Cortex of kidney (tissue), 1 donor: ENCODE measurements at places on chromosomes 16 and 17.

GRCh38 chr17:4903051-4903818 lies at the start of gene CHRNE:
TSS of gene CHRNE (minus strand) at chr17:4903098. CDS start at chr17:4903063, 35 bp downstream.
- no peak for DNase-seq

- DNase-seq = no peak
These were observed 29.4 kb downstream of the COPRS start for GRCh38 chr17:31829649-31830048.

DNA sequence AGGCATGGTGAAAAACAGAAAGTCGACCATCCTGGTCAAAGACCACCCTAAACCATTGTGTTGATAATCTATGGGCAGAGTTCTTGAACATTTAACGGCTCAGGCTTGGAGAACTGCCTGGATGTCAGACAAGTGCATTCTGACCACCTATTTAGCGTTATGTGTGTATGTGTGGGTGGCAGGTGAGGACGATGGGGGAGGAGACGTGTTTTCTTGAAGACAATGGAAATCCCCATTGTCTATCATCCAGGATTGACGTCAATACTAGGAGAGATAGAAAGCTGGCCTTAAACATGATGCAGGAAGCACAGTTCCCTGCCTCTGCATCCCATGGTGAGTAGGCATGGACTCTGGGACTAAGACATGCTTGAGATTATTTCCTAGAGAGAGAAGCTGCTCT lies 157.4 kb upstream of the MAF start:
- no peak for DNase-seq

DNA sequence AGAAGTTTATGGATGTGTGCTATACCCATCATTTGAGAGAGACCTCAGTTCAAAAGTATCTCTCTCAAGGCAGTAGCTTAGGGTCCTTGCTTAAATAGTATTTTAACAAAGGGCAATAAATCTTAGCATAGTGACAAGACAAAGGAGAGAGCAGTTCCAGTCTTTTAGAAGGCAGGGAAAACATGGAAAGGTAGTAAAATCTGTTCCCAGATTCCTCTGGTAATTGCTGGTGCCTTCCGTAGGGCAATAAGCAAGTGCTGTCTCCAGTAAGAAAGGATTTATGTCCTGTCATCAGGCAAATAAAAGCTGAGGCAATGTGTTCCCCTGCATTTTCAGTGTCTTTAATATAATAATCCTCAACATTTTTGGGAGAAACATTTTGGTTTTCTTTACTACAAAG lies 149.0 kb upstream of the MPHOSPH6 start:
- no peak for DNase-seq

DNA sequence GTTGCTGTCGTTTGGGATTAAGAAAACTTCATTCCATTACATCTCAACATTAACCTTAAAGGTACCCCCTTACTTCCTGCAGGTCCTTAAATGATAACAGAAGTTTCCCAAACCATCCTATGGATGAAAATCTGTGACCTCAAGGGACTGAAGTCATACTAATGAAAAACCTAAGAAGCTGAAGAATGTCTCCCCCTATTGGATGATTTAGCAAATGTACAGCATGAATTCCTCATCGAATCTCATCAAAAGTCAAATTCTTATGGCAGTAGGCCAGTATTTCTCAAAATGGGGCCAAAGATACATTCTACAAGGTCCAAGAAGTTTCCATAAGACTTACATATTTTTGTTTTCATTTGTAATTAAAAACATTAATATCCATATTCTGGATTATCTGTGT lies 13.5 kb downstream of the SCO1 start:
- DNase-seq = no peak
